Activated CD4-positive, alpha-beta T cell treated with anti-CD3 and anti-CD28 coated beads, Interleukin-2, amount 50 U/mL, for 4 hours (primary cell): ENCODE measurements at places on chromosomes 6 and 20.

DNA sequence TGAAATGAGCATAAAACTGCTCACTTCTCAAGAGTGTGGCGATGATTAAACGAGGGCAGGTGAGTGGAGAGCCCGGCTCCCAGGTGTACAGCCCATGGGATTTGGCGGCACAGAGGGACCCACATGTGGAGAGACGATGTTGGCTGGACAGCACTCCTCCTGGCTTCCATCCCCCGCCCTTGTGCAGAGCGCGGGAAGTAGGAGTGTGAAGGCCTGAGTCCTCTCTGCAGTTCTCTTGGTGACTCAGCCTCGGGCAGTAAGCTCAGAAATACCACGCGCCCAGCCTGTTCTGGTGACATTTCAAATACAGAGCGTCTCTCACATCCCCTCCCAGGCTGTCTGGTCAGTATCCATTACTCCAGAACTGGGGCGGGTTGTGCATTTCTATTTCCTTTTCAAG, 94.2 kb upstream of the SRSF6 start:
- no peak for DNase-seq

DNA sequence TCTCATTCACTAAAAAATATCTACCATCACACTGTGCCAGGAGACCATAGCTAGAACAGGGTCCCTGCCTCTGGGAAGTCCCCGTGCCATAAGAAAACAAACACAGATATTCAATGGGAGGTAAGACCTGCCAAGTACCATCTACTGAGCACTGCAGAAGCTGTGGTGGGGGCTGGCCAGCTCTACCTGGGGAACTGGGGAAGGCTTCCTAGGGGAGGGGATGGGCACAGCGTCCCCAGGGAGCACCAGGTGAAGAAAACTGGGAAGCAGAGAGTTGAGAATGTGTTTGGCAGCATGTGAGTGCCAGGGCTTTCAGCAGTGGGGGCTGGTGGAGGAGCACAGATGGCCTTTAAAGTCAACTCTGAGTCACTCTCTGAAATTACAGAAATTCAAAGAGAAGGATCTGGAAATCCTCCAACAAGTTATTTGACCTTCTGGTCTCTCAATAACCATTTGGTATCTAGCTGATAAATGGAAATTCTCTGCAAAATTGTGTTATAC, 85.2 kb downstream of the SHLD1 start:
- DNase-seq, result peak; percentile 11

DNA sequence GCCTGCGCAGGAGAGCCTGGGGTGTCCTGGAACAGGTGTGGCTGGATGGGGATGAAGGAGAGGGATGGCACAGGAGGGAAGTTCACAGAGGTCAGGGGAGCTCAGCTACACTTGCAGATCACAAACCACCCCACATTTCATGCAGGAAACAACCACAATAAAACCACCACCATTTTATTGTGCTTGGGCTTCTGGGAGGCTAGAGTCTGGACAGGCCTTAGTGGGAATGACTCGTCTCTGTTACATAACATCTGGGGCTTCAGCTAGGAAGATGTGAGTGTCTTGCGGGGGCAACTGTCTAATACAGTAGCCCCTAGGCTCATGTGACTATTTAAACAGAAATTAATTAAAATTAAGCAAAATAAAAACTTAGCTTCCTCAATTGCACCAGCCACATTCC, 33.4 kb downstream of the SNX5 start:
- no peak for DNase-seq

DNA sequence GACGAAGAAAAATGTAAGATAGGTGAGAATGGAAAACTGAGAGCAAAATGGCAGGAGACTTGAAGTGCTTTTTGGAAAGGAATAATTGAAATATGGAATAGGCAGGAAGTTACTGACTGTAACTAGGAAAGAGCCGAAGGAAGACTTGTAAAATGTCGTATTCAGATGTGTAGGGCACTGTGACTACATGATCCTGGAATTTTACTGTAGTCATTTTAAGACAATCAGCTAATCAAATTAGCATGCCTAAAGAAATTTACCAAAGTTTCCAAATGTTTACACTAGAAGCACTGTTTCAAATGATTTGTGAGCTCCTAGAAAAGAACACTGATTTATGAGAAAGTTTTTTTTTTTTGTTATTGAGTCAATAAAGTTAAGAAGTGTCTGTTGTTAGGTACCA, 21.2 kb upstream of the ADIG start:
- DNase-seq, result no peak

DNA sequence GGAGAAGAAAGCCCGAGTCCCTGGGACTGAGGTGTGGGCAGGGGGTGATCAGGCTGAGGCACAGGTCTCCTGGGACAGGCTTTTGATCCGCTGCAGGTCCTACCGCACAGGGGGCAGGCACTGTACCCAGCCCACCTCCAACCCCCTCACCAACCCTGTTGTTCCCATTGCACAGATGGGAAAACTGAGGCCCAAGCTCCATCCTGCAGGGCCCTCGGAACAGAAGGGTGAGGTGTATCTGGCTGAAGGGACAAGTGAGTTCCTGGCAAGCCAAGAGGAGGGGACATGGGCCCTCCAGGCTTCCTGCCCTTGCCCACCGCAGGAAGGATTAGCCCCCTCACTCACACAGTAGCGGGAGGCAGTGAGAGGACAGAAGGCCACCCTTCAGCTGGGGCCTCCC, 16.5 kb upstream of the SPDEF start:
- DNase-seq, result no peak

DNA sequence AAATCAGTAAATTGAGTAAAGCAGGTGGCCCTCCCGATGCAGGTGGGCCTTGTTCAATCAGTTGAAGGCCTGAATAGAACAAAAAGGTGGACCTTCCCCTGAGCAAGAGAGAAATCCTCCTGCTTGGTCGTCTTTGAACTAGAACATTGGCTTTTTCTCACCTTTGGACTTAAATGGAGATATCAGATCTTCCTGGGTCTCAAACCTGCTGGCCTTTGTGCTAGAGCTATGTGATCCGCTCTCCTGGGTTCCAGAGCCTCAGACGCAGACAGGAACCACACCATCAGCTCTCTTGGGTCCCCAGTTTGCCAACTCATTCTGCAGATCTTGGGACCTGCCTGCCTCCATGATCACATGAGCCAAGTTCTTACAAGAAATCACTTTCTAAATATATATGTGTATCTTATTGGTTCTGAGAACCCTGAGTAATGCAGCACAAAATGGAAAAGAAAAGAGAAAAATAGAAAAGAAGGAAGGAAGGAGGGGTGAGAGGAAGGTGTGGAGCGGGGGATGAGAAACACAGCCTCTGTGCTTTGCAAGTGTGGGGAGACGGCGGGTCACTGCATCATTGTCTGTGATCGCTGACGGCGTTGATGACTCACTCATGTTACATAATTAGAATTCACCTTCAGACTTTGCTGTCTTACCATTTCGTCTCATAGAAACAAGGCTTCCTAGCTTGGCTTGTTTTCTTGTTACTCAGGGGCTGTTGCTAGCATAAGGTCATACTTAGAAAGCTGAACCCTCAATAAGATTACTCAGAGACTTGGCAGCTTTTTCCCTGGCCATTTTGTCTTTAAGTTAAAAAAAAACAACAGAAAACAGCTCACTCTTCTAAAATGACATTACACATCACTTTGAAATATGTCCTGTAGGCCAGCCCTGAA, 85.7 kb upstream of the NEDD9 start:
- DNase-seq, result peak; percentile 77

- no peak for DNase-seq
Observed at GRCh38 chr6:143346004-143346403, 104.5 kb downstream of the ADAT2 start.

- no peak for DNase-seq
Observed at GRCh38 chr6:101537753-101538316, 144.3 kb downstream of the GRIK2 start.

DNA sequence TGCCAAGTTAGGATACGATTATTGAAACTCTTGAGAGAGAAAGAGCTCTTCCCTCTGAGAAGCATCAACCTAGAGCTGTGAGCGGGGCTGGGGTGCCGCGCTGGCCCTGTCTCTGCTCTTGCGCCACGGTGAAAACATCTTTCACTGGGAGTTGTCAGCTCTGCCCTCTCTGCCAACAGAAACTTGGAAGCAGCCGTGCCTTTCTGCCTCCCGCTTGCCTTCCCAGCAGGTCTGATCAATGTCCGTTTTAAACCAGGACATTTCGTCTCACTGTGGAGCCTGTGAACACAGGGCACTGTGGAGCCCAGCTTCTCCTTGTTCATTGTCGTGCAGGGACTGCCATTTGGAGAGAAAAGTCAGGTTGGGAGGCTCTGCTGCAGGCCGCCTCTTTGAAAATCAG, 249.2 kb upstream of the PMEPA1 start:
- DNase-seq, result no peak

GRCh38 chr6:54217018-54217417, 91.2 kb upstream of the TINAG start:
- no peak for DNase-seq

- no peak for DNase-seq
Observed at GRCh38 chr20:62489186-62489931, 13.6 kb upstream of the GATA5 start.

GRCh38 chr20:15930311-15931305, 642.6 kb downstream of the KIF16B start:
- DNase-seq, result no peak

DNA sequence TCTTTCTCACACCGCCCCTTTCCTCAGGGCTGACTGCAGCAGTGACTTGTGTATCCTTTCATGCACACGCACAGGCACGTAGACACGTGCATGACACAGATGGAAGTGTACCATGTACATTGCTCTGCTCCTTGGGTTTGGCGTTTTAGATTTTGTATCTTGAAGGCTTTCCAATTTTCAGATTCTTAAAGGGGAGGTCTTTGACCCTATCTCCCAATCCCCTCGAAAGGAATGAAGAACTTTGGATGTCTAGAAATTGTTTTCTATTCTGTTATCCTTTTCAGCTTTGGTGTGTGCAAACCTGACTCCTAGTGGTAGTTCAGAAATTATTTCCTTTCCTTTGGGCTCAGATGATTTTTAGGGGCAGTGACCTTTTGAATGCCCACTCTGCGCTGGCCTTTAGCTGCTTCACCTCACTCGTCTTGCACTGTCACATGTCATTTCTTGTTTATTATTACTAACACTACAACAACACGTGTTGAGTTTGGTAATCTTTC, 63.0 kb downstream of the HIVEP1 start:
- no peak for DNase-seq

DNA sequence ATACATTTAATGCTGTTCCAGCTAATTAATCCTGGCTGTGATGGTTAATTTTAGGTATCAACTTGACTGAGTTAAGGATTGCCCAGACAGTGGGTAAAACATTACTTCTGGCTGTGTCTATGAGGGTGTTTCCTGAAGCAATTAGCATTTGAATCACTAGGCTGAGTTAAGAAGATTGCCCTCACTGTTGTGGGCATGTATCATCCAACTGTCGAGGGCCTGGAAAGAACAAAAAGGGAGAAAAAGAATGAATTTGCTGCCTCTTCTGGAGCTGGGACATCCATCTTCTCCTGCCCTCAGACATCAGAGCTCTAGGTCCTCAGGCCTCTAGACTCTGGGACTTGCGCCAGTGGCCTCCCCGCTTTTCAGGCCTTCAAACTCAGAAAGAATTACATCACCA, 34.3 kb downstream of the SDHAF4 start:
- DNase-seq, result no peak

DNA sequence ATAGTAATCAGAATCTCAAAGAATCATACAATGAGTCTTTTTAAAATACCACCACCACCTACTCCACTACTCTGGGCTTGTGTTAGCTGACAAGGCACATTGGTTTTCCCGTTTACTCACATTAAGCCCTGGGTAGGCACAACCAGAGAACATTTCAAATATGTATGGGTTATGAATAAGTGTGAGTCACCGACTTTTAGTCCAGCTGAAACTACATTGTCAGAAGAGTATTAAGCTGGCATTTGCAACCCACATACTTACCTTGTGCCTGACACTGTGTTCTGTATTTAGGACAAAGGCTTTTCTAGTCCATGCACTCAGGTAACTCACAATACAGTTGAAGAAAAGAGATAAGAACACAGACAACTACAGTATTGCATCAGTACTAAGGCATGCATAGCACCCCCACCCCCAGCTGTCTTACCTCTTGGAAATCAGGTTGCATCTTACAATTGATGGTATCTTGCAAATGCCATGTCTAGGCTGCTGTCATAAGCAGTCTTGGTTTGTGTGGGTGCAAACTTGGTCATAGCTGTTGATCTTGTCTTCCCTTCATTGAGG, 40.3 kb upstream of the AHI1 start:
- DNase-seq, result no peak

DNA sequence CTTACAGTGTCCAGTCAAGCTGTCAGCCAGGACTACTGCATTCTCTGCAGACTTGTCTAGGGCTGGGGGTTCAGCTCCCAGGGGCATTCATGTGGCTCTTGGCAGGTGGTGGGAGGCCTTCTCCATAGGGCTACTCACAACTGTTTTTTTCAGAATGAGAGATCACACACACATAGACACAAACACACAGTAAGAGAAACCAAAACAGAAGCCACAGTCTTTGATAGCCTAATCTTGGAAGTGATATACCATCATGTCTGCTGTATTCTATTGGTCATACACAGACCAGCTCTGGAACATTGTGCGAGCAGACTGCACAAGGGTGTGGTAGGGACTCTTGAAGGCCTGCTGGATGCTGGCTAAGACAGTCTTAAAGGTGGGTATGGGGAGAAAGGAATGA, 13.5 kb downstream of the TMEM170B start:
- DNase-seq, result no peak

- DNase-seq, result no peak
Observed at GRCh38 chr20:38722683-38723016, 1.6 kb upstream of the SLC32A1 start.

DNA sequence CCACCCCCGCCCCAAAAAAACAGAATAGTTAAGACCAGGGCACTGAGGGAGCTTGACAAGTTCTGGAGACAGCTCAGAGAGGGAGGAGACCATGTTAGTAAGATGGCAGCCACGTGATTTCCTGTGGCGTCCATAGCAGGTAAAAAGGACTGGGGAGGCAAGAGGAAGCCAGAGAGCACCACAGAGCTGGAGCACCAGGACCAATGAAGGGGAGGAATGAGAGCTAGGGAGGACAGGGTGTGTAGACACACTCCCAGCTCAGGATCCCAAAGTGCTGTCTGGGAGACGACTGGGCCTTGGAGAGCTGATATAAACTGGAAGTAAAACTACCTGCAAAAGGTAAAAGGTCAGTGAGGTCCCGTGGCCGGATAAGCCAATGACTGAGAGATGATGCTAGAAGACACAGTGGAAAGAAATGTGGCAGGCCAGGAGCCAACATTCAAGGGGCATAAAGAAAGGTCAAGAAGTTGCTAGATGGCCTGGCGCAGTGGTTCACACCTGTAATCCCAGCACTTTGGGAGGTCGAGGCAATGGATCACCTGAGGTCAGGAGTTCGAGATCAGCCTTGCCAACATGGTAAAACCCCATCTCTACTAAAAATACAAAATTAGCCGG, 39.0 kb downstream of the SLC23A2 start:
- DNase-seq, result no peak

DNA sequence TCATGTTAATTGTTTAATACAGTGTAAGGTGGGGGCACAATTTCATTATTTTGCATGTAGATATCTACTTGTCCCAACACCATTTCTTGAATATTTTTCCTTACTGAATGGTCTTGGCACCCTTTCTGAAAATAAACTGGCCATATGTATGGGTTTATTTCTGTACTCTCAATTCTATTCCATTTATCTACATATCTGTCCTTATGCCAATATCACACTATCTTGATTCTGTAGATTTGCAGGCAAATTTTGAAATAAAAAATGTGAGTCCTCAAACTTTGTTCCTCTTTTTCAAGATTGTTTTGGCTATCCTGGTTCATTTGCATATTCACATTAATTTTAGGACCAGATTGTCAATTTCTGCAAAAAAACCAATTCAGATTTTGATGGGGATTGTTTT, 34.8 kb downstream of the SCGN start:
- no peak for DNase-seq
